Stimulated activated CD8-positive, alpha-beta memory T cell treated with anti-CD3 and anti-CD28 coated beads, Interleukin-4, amount 100 ng/mL, for 1 hour (primary cell): ENCODE measurements at places on chromosomes 3 and 15.

DNA sequence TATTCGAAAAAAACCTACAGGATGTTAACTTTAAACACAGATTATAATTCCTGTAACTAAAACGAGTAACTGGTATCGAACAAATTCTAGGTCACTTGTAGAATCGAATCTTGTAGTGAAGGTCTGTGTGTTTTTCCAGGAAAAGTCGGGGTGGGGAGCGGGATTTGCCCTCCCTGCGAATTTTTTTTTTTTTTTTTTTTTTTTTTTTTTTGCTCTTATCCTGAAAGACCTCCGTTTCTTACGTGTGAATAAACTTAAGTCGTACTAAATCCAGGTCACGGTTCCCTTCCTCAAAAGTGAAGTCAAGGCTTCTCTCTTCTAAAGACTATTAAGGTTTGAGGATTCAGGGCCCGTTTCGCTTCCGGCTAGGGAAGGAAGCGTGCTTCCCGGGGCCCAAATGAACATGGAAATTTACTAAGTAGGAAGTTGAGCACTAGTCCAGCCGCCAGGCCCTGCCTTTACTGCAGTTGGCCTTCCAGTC is 770 bp downstream of the TBC1D5 start:
- no peak for DNase-seq

GRCh38 chr3:72123908-72124441 is 339.0 kb upstream of the PROK2 start:
- no peak for DNase-seq

DNA sequence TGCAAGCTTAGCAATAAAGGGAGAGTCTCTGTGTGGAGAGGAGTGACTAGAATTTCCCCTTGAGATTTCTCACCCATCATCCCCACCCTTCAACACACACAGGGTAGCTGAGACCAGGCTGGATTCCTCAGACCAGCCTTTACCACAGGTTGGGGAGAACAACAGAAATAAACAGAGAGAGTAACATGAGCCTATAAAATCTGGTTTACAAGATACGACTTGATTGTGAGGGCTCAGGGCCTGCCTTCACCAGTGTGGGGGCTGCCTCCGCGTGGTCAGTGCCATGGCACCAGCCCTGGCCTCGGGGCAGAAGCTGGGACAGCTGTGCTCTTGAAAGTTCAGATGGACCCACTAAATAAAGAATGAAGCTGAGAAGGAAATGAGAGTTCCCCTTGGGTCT is 14.6 kb upstream of the MAGEF1 start:
- DNase-seq = no peak

GRCh38 chr15:46815240-46815639 is 902.1 kb upstream of the SEMA6D start:
- DNase-seq = no peak

DNA sequence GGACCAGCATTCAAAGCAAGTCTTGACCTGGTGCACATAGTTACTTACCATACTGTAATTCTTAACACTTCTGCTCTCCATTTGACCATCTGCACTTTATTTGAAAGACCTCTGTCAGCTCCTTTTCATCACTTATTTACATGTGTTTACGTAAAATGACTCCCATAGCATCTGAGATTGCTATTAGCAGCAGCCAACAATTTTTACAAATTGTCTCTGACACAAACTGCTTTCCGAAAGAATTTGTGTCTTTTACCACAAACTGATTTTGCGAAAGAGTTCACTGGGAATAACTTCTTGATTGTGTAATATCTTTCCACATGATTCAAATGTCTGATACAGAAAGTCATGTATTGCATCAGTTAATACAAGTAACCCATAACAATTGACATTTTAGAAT is 144.1 kb upstream of the PEX5L start:
- no peak for DNase-seq

DNA sequence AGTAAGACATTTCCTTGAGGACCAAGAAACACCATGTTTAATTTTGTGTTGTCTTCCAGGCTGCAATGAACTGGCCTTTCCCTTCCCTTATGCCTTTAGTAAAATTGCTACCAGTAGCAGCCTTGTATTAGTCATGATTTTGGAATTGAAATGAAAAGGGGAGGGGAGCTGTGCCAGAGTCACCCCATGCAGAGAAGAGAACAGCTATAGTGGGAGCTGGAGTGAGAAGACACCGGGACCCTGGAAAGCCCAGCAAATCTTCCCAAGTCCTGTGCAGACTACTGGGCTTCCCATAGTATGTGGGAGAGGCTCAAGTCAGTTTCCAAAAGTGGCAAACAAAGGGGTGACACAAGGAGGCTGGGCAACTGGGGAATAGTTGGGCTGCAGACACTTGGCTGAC is 178.5 kb downstream of the NR1D2 start:
- DNase-seq = no peak
